NCI-H1930 (cell line): ENCODE measurements at places on chromosomes 6 and 20.

DNA sequence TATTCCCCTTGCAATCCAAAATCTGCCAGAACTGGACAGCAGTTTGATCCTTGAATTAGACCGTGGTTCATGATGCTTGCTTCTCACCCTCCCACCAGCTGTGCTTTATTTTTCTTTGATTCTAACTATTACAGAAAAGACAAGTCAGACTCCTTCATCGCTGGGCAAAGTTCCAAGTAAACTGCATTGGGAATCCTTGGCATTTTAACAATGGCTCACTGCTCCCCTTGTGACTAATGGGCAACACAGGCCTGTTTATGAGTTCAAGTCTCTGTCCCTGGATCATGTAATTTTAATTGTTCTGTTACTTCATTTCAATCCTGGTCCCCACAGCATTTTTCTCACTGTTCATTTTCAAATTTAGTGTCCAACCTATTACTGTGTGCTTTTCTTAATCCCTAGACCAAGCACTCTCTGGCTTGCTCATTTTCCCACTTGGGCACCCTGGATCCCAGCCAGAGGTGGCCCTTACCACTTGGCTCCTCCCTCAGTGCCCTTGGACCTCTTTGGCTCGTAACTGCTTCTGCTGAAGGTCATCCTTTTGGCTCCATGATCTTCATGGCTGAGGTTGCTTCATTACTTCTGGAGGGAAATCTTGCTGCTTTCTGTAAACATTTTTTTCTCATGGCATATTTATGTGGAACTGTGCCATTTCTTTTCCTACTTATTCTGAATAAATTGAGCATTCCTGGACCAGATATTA, 32.8 kb downstream of the PSMB9 start:
- no peak for DNase-seq

DNA sequence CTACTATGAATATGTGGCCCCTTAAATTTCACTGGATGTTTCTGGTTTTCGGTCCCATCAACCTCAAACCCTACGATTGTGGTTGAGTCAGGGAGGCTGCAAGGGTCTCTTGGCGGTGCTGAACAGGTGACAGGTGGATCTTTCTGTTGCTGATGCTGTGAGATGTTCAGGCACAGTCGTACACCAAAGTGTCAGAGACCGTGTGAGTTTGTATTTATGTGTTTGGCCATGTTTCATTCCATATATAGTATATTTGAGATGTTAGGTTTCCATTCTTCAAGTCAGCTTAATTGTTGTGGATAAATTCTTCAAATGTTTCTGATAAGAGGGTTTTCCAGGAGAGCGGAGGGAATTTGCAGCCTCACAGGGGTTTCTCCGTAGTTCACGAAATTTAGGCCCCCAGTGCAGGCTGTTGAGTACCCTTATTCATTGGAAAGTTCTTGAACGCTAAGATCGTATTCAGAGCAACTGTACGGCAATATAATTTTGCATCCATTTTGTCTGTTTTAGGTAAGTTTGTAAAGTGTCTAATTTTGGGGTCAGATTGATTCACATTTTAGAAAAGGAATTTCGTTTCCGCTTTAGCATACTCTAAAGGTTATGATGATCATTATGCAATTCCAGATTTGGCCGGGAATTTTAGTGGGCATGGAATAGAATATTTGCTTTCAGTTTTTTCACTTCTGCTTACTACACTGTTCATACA, 1.2 kb downstream of the TAB2 start:
- no peak for DNase-seq

DNA sequence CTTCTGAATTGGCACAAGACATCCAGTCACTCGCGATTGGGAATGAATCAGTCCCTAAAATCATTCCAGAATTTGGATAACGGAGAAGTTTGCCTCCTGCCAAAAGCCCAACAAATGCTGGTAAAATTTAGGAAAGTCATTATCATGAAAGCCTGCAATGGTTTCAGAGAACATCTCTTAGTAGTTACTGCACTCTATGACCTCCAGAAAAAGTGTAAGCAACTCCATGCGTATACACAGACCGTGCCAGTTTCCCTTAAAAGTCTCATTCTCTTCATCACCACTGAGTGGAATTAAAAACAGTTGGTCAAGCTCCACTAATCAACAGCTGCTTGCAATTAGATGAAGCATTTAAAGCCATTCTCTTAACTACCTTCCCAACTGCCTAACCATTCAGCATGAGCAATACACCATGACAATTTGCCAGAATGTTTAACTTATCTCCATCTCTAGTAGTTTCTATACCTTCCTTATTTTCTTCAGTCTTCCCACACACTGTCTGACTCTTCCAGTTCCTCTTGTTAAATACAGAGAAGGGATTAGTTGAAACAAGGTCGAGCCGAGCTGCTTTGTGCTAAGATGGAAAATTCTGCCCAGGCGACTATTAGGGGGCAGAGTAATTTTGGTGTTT, 183.6 kb upstream of the PRDM1 start:
- no peak for DNase-seq

- DNase-seq = no peak
Observed at GRCh38 chr6:41697861-41698781, 37.3 kb downstream of the TFEB start.

DNA sequence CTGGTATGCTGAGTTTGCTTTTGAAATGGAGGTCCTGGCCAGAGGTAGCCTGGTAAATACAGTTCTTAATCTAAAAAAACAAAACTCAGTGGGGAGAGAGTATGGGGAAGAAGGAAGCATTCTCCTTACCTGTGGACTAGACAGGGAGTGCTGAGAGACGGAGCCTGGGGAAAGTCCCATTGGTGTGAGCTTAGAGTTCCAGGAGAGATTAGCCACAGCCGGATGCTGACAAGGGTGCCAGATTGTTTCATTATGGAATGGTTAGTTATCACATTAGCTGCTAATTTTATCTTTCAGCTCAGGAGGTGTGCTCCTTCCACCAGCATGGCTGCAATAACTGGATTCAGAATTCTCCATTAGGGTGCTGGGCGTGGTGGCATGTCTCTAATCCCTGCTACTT, 75.9 kb downstream of the RREB1 start:
- no peak for DNase-seq

DNA sequence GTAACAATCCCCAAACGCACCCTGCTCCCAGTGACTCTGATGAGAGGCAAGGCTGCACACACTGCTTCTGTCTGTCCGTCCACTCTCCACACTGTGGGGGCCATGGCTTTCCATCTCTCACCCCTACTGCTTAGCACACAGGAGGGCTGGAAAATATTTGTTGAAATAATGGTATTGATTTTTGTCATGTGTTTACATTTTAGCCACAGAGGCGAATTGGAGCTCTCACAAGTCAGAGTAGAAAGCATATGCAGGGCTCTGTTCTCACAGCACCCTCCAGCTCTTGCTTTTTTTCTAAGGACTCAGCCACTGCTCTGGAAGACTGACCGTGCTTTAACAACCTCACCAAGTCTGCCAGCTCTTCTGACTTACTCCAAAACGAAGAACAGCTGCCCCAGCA, 273.8 kb downstream of the GMDS start:
- DNase-seq = no peak

- no peak for DNase-seq
Observed at GRCh38 chr6:99745651-99746050, 139.0 kb downstream of the PRDM13 start.

DNA sequence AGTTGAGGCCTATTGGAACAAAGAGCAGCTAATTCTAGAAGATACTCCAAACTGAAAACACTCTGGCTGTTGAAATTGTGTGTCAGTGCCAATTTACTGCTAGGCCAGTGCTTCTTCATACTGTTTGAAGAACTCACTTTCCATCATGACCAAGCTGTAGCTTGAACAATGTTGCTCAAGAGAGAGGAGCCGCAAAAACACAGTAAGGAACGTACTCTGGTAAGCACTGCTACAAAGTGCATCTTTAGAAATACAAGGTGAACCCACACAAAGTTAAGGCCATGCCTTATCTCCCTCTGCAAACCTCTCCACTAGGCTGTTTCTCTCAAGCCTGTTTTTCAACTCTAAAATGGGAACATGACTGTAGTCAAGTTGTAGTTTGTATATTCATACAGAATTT, 74.5 kb upstream of the TULP1 start:
- DNase-seq = no peak

GRCh38 chr6:131831886-131832285, 24.1 kb downstream of the ENPP1 start:
- DNase-seq = no peak

DNA sequence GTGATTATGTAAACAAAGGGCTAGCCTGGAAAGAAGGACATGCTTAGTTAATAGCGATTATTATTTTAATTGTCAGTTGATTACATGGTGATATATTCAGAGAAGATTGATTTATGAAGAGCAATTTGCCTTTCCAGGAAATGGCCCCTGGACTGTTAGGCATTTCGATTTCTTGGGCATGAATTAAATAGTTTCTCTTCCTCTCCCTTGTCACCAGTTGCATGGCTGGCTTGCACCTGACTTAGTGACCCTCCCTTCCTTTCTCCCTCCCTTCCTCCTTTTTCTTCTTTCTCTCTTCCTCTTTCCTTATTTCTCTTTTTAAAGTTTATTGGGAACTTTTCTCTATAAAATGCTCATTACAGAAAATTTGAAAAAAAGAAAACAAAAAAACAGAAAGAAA, 235.4 kb downstream of the CDC5L start:
- no peak for DNase-seq
